ENCODE measurements at places on chromosomes 6 and 20.

- no peak overlapping the region for H3K4me3 ChIP-seq
- DNase-seq, result no peak
- no peaks in the 10 kb centered on the region for H3K27me3 ChIP-seq
- H3K36me3 ChIP-seq, result no peaks in the 10 kb centered on the region
These were observed 264.5 kb downstream of the CD83 start for GRCh38 chr6:14381829-14382677.

- H3K4me3 ChIP-seq, result no peak overlapping the region
- H3K36me3 ChIP-seq, result no peaks in the 10 kb centered on the region
- no peak overlapping the region for H3K27ac ChIP-seq
- no peaks in the 10 kb centered on the region for H3K27me3 ChIP-seq
- no peaks in the 10 kb centered on the region for H3K4me1 ChIP-seq
- no peak for DNase-seq
These were observed 321.5 kb downstream of the LRFN2 start for GRCh38 chr6:40265615-40266014.

- H3K27me3 ChIP-seq, result no peaks in the 10 kb centered on the region
- DNase-seq, result no peak
- H3K4me1 ChIP-seq, result no peaks in the 10 kb centered on the region
- H3K27ac ChIP-seq, result no peak overlapping the region
These were observed 119.8 kb downstream of the RFX6 start for GRCh38 chr6:116996842-116997241.

- DNase-seq, result no peak
- H3K36me3 ChIP-seq, result no peaks in the 10 kb centered on the region
- no peak overlapping the region for H3K4me3 ChIP-seq
- H3K27me3 ChIP-seq, result no peaks in the 10 kb centered on the region
These were observed 58.7 kb downstream of the EDN1 start for GRCh38 chr6:12348530-12349511.

DNA sequence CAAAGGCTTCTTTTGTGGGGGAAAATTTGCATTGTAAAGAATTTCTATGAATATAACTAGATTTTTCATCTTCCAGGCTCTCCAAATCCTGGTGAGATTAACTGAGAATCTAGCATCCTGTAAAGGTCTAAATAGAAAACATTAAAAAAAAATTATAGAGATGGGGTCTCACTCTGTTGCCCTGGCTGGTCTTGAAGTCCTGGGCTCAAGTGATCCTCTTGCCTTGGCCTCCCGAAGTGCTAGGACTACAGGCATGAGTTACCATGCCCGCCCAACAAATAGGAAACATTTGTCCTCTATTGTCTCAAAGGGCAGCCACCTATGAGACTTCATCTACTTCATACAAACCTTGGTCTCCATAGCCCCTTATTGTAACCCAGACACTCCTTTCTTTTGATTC is 25.2 kb upstream of the NCOA3 start:
- H3K27me3 ChIP-seq, result no peaks in the 10 kb centered on the region
- H3K27ac ChIP-seq, result no peak overlapping the region
- no peaks in the 10 kb centered on the region for H3K36me3 ChIP-seq
- H3K4me1 ChIP-seq, result no peaks in the 10 kb centered on the region
- no peak overlapping the region for H3K4me3 ChIP-seq
- no peak for DNase-seq

DNA sequence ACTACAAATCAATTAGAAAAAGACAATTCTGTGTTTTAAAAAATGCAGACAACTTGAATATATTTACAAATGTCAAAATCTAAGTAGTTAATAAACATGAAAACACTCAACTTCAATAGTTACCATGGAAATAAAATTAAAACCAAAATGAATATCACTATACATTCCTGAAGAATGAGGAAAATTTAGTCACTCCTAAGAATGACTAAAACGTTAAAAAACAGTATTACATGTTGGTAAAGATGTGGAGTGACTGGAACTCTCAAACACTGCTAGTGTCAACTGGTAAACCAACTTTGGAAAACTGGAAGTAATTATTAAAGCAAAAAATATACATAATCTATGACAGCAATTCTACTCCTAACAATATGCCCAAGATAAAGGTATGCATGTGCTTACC is 36.3 kb downstream of the AHI1 start:
- no peaks in the 10 kb centered on the region for H3K36me3 ChIP-seq
- H3K4me1 ChIP-seq, result no peaks in the 10 kb centered on the region
- H3K4me3 ChIP-seq, result no peak overlapping the region
- no peaks in the 10 kb centered on the region for H3K27me3 ChIP-seq

DNA sequence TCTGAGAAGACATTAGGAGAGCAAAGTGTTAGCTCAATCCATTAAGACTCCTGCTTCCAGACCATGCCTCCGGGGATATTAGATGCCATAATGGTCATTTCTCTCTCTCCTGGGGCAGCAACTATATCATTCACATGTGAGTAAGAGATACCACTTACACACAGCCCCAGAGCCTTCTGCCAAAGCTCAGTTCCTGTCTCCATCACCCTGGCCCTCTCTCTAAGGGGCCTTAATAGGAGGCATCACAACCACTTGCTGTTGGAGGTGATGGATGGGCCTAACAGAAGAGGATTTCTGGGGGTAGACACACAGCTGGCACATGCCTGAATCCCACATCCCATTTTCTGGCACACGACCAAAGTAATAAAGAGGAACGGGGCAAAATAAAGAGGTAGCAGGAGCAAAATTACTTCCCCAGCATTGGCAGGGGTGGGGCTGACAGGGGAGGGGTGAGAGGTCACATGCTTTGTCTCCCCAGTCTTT is 34.0 kb upstream of the VSTM2L start:
- H3K4me1 ChIP-seq, result no peaks in the 10 kb centered on the region
- peaks cover 30% of the 10 kb centered on the region for H3K36me3 ChIP-seq
- no peak overlapping the region for H3K27ac ChIP-seq
- no peak overlapping the region for H3K4me3 ChIP-seq
- no peaks in the 10 kb centered on the region for H3K27me3 ChIP-seq

DNA sequence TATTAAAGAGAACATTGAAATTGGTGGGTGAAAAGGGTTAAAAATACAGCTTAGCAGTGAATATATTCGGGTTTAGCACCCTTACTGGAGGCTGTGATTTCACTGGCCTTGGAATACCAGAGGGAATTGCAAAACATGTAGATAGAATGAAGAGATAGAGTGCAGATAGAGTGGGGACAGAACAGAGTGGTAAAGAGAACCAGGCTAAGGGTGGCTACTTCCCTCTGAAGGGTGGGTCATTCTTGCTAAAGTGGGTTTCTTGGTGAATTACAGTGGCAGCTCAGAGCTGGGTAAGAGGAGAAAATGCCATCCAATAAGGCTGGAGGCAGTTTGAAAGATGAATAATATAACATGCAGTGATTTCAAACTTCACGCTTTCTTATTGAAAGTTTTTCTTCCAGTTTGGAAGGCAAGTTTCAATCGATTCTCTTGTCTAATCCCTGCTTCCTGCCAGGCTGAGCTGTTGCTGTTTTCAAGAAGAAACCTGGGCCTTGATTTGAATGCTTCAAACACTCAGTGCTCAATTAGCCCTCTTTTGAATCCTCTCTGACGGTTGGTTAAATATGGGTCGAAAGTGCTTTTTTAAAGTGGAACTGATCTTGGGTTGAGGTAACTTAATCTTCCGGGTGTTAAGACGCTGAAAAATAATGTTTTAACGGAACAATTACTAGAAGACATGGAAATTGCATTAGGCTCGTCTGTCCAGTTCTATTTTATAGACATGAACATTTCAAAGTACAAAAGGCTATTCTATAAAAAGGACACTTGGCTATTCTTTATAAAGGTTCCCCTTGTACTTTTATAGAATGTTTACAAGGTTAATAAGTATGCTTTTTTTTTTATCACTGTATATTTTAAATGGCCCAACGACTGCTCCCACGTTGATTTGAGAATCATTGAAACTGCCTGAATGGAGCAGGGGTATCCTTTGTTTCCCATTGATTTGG is 203.3 kb downstream of the BCAS1 start:
- peaks cover 47% of the 10 kb centered on the region for H3K4me1 ChIP-seq
- DNase-seq, result no peak
- H3K27me3 ChIP-seq, result no peaks in the 10 kb centered on the region
- H3K4me3 ChIP-seq, result peak overlapping the region; percentile 33

DNA sequence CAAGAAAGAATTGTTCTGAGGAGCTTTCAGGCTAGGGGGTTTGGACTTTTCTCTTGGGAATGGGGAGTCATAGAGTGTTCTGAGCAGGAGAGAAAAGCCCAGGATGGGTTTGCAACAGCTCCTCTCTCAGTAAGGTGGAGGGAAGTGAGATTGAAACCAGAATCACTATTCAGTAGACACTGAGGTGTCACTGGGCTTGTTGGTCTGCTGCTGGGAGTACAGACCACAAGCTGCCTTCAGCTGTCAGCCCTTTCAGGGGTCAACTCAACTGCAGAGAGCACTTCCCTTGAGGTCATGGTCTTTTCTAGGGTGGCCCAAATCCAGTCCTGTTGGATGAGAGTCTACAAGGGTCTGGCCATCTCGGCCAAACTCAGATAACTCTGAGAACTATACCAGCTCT is 12.9 kb upstream of the FOXA2 start:
- H3K4me1 ChIP-seq, result no peaks in the 10 kb centered on the region
- H3K4me3 ChIP-seq, result no peak overlapping the region
- H3K27ac ChIP-seq, result no peak overlapping the region
- H3K27me3 ChIP-seq, result no peaks in the 10 kb centered on the region
- no peak for DNase-seq

DNA sequence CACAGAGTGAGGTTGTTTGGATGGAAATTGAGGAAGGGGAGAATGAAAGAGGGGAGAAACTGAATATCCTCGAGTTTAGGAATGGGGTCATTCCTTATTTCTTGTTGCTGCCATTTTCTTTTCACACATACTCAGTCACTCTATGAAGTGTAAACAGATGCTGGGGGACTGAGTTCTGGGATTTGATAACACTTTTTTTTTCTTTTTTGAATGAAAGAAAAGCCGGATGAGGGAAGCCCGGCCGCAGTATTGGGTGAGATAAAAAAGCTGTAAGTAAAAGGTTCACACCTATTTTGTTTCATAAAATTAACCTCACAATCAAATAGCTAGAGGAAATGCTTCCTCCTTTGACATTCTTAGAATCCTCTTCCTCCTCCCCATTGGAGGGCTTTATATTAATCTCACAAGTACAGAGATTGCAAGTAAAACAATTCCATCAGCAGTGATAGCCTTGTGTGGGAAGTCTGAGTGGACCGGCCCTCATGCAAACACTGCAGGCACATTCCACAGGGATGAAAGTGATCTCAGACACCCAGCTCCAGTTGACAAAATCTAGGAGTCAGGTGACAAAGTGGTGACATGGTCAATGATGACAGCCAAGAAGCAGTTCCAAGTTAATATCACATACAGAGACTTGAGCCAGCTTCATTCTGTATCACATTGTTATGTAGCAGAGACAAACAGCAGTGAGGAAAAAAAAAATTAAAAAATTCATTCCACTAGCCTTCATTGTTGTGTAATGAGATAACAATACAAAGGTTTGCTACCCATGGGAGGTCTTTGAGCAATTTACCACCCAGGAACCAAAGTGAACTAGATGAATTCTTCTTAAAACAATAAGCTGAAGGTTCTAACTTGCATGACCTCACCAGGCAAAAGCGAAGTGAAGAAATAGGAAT is 391.1 kb upstream of the HSF2 start:
- no peak overlapping the region for H3K4me3 ChIP-seq
- no peaks in the 10 kb centered on the region for H3K36me3 ChIP-seq
- H3K4me1 ChIP-seq, result no peaks in the 10 kb centered on the region

- no peak for DNase-seq
- H3K27me3 ChIP-seq, result no peaks in the 10 kb centered on the region
- no peak overlapping the region for H3K4me3 ChIP-seq
- H3K27ac ChIP-seq, result no peak overlapping the region
These were observed 67.7 kb downstream of the RPP40 start for GRCh38 chr6:4935975-4936680.

GRCh38 chr6:38212579-38212978 is 393.1 kb downstream of the ZFAND3 start:
- no peak overlapping the region for H3K4me3 ChIP-seq
- DNase-seq, result no peak
- H3K27me3 ChIP-seq, result no peaks in the 10 kb centered on the region
- no peak overlapping the region for H3K27ac ChIP-seq
- no peaks in the 10 kb centered on the region for H3K4me1 ChIP-seq

- DNase-seq, result no peak
- no peaks in the 10 kb centered on the region for H3K36me3 ChIP-seq
- H3K27me3 ChIP-seq, result peaks cover 5% of the 10 kb centered on the region
- no peak overlapping the region for H3K4me3 ChIP-seq
These were observed 28.3 kb upstream of the CARMIL1 start for GRCh38 chr6:25250878-25251277.

GRCh38 chr20:58710481-58711265 is 18.1 kb downstream of the NPEPL1 start:
- no peak overlapping the region for H3K4me3 ChIP-seq
- H3K27me3 ChIP-seq, result no peaks in the 10 kb centered on the region
- H3K4me1 ChIP-seq, result no peaks in the 10 kb centered on the region

DNA sequence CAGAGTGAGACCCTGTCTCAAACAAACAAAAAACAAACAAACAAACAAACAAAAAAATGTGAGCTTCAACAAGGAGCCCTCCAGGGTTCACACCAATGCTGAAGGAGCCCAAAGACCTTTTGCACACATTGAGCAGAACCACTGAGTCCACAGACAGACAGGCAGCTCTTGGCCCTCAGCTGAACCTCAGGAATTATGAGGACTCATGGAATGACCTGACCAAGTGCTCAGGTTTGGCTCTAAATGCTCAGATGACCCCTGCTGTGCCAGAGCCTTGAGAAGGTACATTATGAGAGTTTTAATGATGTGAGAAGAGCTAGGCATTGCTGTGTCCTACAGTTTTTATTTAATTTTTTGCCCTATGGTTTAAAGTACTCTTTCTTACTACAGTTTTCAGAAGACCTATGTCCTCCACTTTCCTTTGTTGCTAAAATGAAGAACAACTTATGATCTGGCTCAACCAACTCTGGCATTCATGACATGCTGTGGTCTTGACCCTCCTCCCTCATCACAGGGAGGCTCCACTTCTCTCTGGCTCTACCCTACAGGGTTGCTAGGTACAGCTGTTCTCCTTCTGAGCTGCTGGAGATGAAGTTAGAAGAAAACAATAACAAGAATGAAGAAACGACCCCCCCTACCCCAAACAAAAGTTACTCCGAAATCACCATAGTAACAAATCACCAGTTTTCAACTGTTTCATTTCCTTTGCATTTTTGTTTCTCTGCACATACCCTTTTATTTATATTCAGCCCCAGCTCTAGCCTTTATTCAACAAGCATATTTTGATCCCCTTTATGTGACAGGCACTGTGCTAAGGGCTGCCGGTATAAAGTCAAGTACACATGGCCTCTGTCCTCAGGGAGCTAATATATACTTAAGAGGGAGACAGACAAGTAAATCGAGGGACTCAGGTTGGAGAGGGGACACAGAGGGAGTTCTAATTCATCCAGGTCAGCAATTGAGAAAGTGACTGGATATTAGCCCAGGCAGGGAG is 128.7 kb upstream of the TRAF3IP2 start:
- no peaks in the 10 kb centered on the region for H3K27me3 ChIP-seq
- H3K4me3 ChIP-seq, result no peak overlapping the region
- H3K36me3 ChIP-seq, result peaks cover 23% of the 10 kb centered on the region
- H3K27ac ChIP-seq, result peak overlapping the region; percentile 24
- peaks cover 47% of the 10 kb centered on the region for H3K4me1 ChIP-seq

- no peaks in the 10 kb centered on the region for H3K4me1 ChIP-seq
- H3K27me3 ChIP-seq, result no peaks in the 10 kb centered on the region
- no peak overlapping the region for H3K4me3 ChIP-seq
- no peak for DNase-seq
- no peak overlapping the region for H3K27ac ChIP-seq
These were observed 448.0 kb downstream of the TENT5A start for GRCh38 chr6:81304466-81304865.

GRCh38 chr6:142195862-142196541 is 48.9 kb downstream of the VTA1 start:
- no peak overlapping the region for H3K27ac ChIP-seq
- H3K4me1 ChIP-seq, result peaks cover 3% of the 10 kb centered on the region
- peaks cover 14% of the 10 kb centered on the region for H3K36me3 ChIP-seq
- DNase-seq, result no peak
- no peaks in the 10 kb centered on the region for H3K27me3 ChIP-seq
- H3K4me3 ChIP-seq, result no peak overlapping the region

Data from effector memory CD4-positive, alpha-beta T cell (primary cell).